Chondrocyte (in vitro differentiated cells): ENCODE measurements at places on chromosomes 11 and 22. TPM values are rescaled to one million over a fixed set of nuclear protein-coding genes. Genes with fewer than 3 reads are reported as not detected.

Gene DUSP8
- 6.9 to 12.6 TPM (median 12.1 TPM) in 3 replicates for total RNA-seq

Gene TSGA10IP
- total RNA-seq, result not detected in 3 replicates

Gene GGT1
- 1.4 to 1.8 TPM (median 1.5 TPM) in 3 replicates for total RNA-seq

Gene SYT13
- total RNA-seq, result 1.8 to 3.2 TPM (median 2.8 TPM) in 3 replicates

Gene RAPSN
- 0.33 to 0.35 TPM (median 0.34 TPM) in 3 replicates for total RNA-seq

Gene SNRPD3
- total RNA-seq, result 59.3 to 84.8 TPM (median 63.9 TPM) in 3 replicates

Gene CLNS1A
- total RNA-seq, result 60.1 to 80.1 TPM (median 70.3 TPM) in 3 replicates

Gene PHOX2A
- total RNA-seq, result not detected in 3 replicates

Gene MMP27
- not detected in 3 replicates for total RNA-seq

Gene KCNQ1
- total RNA-seq, result 0.41 TPM in 1 of 3 replicates, not detected in the others

Gene CDKN1C
- 5.4 to 15.7 TPM (median 14.6 TPM) in 3 replicates for total RNA-seq

Gene NFAM1
- total RNA-seq, result not detected in 3 replicates
